ENCODE measurements at places on chromosomes 3 and 15. TPM values are rescaled to one million over a fixed set of nuclear protein-coding genes. Genes with fewer than 3 reads are reported as not detected.
A peak's percentile ranks its signal among the peaks of the same experiment; 100 is the strongest.

DNA sequence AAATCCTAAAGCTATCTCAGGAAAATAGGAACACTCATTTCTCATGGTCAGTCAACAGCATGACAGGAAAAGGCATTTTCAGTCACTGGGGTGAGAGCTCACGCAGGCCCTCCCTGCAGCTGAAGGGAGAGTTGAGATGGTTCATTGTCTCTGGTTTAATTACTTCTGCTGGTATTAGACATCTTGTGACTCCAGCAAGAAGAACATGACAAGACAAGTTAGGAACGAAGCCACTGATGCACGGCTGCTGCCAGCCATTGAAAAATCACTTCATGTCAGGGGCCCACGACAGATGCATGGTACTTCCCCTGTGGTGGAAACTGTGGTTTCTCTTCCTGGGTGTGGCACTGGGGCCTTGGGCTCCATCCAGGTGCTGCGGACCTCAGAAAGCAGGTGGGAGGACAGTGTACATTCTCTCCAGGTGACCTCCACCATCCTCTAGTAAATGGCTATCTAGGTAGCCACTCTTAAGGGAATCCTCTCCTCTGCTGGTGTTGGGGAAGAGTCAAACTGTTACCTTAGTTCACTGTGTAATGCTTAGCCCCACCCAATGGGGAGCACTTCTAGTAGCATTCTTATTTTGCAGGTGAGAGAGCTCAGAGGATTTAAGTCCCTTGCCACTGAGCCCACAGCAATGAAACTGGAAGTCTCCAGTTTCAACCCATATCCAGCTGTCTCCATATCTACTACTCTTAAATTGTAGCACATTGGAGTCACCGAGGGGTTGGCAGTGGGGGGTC is 274.2 kb downstream of the LRTM1 start:
- no peak for DNase-seq

DNA sequence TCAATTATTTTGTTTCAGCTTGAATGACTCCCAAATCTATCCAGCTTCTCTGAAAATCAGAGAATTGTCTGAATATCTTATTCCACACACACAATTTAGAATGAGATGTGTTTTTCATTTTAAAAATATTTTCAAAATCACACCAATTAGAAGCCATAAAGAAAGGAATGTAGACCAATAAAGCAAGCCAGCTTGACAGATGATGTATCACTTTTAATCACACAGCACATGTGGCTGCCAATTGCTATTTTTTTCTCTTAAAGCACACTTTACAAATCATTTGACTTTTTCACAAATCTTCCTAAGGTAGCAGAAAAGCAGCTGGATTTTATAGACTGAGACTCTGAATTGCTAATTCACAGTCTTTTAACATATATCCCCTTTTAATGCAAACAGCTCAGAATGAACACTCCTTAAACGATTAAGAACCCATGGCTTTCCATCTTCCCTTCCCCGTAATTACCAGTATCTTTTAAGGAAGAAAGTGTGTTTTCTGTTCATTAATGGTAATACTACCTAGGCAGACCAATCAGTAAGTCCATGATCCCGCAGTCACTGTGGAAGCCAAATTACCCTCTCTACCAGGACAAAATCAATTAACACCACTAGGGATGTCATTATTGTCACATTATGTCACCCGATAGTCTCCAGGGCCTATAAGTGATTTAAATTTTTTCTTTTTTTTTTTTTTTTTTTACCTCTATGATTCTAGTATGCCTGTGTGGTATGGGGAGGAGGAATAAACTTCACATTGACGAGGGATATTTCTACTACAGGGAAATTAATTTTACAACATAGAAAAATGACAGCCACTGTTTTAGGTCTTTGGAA is 250.0 kb upstream of the VEPH1 start:
- DNase-seq = no peak

DNA sequence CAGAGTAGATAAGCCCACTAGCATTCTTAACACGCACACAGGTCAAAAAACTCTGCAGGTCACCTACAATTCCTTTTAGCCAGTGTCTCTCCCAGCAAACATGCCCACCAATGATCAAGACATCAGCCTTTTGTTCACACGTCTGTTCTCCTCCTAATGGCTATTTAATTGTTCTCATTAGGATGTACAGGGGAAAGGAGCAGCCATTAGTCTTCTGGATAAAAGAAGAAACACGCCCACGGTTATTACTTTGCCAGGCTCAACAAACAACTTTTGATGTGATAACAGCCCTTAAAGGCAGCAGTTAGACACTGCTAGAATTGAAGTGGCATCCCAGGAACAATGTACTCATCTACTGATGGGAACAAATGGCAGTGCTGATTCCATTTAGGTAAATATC is 108.8 kb downstream of the NTRK3 start:
- DNase-seq = no peak

DNA sequence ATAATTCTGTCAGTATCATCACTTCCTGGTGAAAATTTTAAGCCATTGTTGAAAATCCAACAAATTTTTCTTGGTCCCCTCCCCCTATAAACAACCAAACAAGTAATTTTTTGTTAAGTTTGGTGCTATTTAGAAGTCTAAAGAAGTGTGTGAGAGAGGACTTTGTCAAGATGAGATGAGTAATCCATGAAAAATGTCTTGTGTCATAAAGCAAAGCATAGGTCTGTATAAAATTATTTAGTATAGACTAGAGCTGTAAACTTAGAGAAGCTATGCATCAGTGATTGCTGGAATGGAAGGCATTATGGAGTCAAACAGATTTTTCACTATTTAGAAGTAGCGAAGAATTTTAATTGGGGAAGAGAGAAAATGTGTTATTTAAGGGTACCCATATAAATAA is 31.4 kb downstream of the MAPK6 start:
- no peak for DNase-seq

DNA sequence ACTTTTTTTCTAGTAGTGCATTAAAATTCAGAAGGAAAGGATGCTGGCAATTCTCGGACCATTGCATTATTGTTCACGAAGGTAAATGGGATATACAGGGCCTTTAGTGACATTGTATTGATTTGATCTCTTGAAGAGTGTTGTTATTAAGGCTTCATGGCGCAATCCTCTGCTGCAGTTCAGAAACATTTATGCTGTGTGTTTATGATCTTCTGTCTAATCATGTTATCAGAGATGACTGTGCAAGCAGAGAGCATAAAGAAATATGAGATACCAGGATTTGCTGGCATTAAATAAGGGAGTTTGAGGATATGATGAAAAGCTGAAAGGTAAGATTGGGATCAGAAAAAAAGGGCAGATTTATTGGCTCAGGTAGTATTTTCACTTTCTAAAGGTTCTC is 180.6 kb downstream of the EPHA6 start:
- DNase-seq = no peak

- no peak for DNase-seq
Observed at GRCh38 chr3:157027861-157028745, 131.8 kb downstream of the CCNL1 start.

- no peak for DNase-seq
Observed at GRCh38 chr15:50463423-50464358, 39.5 kb downstream of the USP8 start.

DNA sequence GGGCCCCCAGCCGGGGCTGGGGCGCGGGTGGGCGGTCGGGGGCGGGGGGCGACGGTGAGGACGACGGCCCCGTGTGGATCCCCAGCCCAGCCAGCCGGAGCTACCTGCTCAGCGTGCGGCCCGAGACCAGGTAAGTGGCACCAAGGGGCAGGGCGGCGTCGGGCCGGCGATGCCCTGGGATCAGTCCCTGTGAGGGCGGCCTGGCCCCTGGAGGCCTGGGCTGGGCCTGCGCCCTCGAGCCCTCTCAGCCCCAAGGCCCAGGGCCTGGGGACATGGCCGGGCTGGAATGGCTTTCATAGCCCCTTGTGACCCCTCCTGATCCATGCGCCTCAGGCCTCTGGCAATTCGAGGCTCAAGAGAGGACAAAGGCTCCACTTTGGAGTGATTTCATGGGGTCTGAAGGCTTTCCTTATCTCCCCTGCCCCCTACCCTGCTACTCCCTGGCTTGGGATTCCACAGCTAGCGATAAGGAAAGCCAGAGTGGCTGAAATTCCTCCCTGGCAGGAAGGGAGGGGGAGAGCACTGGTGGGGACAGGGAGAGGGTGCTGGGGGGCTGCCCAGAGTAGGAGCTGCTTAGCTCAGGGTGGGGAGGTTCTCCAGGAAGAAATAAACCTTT is 418 bp downstream of the ALPK3 start:
- no peak for DNase-seq

- DNase-seq = peak; percentile 73
Observed at GRCh38 chr15:41333026-41333562, 413 bp downstream of the NUSAP1 start.

DNA sequence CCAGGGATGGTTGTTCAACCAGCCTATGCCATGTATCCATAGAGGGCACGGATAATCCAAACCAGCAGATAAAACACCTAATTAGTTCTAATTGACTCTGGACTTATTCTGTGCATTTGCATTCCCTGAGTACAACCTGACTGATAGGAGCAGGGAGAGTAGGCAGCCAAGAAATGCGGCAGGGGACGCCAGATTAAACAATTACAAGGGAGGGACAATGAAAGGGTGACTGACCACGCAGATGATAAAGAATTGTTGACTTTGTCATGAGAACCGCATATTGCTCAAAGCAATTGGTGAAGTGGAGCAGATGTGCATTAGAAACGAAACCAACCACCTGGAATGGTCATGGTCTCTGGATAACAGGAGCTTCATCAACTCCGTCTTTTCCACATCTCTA is 369.1 kb upstream of the FRG2C start:
- DNase-seq = no peak

- no peak for DNase-seq
Observed at GRCh38 chr3:31934866-31935265, 46.2 kb downstream of the OSBPL10 start.

DNA sequence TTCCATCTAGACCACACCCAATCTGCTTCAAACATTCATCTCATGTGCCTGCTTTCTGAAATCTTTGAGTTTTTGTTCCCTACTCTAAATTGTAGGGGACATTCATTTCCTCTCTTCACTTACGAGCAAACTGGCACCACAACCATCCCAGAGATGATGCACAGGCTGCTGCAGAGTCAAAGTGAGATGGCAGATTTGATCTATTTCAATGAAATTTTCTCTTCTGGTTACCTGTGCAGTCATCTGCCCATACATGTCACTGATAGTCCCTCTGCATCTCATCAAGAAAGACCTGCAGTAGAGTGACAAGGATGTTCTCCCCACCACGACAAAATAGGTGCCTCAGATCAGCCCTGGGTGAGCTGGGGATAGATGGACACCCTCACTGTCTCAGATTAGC is 118.2 kb upstream of the TNFAIP8L3 start:
- no peak for DNase-seq

DNA sequence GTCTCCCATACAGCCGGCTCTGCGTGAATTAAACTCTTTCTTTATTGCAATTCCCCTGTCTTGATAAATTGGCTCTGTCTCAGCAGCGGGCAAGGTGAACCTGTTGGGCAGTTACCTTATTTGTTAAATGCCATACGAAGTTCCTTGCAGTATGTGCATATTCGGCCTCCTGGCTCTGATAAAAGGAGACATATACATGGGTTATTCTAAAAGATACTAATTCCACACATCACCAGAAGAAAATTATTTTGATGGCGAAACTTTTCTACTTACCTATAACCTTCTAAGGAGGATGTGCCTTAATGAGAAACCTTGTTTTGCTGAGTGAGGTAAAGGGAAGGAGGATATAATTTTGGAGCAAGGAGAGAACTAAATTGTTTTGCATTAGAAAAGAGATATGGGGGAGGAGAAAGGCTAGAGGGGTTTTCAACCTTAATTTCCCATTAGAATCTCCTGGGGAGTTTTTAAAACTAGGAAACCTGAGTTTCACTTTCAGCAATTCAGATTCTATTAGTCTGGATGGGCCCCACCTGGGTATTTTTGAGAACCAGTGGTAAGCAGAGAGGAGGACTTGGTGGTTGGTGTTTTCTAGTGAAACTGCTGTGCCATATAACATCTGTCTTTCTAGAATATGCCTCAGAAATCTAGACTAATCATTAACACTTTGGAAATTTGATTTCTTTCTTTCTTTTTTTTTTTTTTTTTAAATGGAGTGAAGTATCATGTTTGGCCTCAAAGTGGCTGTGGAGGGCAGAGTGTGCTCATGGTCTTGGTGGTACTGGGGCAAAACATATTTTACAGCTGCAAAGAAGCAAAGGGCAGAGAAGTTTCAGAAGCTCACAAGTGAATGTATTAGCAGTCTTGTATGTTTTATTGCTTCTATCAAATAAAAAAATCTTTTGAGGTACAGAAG is 23.0 kb downstream of the NANOGP8 start:
- DNase-seq = no peak

- DNase-seq = no peak
Observed at GRCh38 chr3:188046561-188047211, 107.3 kb upstream of the LPP start.

GRCh38 chr3:124570232-124570631 is 160.0 kb upstream of the UMPS start:
- no peak for DNase-seq

GRCh38 chr15:63764124-63764803 is 69.5 kb downstream of the HERC1 start:
- DNase-seq = no peak

GRCh38 chr3:69011096-69011730 is 2.3 kb downstream of the EOGT start:
- no peak for DNase-seq

DNA sequence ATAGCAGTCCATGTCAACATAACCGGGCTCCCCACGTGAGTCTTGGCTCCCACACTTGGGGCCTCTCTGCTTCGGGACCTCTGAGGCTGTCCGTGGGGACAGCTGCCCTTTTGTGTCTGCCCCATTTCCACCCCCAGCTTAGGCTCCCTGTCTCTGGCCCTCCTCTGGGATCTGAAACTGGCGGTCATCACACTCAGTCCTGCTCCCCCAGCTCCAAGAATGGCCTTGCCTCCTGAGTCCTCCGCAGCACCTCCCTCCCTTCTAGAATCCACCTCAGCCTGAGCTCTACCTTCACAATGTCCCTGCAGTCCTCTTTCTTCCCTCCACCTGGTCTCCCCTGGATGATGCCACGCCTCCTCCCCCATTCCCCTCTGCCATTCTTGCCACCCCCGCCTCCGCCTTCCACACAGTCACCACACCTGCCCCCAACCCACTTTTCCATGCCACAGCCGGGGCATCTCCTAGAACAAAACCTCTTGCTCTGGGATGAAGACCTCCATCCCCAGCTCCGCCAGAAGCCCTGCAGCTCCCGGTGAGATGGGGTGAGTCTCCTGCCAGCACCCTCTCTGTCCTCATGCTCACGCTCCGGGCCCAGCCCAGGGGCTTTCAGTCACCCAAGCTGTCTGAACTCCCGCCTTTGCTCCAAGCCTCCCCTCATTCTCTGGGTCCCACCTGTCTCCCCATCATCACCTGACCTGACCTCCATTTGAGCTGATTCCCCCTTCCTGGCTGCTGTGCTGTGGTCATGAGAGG is 7.0 kb upstream of the ZXDC start:
- no peak for DNase-seq

FOXB1 gene
- 32.7 TPM for total RNA-seq

CRABP1 gene
- total RNA-seq = 744 TPM

CFAP100 gene
- 1.5 TPM for total RNA-seq

AQR gene
- total RNA-seq = 55.1 TPM

KPNA4 gene
- 26.8 TPM for total RNA-seq

CCNL1 gene
- 41.1 TPM for total RNA-seq

MST1R gene
- 2.0 TPM for total RNA-seq

PLSCR5 gene
- total RNA-seq = not detected

MUC20 gene
- total RNA-seq = 0.52 TPM

SLC22A13 gene
- 0.24 TPM for total RNA-seq
